ENCODE measurements at places on chromosomes 16 and 17.

DNA sequence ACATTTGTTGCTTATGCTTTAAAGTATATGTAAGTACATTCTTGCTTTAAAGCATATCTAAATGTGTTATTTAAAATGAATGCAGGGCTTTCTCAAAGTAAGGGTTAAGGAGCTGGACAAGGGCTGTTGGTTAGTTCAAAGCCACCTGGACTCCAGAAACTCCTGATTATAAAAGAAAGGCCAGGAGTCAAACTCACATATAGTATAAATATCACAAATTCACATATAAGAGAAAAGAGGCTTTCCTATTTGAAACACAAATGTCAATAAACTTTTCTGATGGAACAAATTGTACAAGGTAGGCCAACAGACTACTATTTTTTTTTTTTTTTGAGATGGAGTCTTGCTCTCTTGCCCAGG lies 84.5 kb upstream of the CORO6 start:
- DNase-seq: no peak

DNA sequence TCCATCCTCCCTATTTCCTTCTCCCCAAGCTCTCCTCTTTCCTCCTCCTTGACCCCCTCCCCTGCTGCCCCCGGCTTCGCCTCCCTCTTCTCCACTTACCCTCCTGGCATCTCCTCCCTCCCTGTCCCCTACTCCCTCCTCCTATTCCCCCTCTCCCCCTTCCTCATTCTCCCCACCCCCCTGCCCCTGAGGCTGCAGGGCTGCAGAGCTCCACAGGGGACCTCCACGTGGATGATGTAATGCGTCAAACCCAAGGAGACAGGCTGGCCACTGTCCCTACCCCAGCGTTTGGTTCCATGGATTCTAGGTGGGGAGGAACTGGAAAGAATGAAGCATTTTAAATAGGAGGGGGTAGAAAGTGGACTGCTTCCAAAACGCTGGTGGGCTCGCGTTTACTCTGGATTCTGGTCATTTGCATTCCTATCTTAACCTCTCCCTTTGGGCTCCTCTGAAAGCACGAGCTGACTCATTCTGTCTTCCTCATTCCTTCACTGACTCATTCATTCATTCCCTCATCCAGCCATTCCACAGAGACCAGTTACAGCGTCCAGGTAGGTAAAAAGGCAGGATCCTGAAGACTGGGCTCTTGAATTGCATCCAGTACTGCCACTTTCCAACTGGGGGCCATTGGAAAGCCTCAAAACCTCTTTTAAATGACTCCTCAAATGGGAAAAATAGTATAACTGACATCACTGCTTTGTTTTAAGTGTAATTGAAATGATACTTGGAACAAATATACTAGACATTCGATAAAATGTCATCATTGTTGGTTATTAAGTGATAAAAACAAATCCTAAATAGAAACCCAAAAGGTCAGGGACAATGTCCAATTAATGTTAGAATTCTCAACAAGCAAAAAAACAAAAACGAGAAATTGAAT lies 943 bp upstream of the COTL1 start:
- peak; percentile 18 for DNase-seq

GRCh38 chr17:59719526-59719925 lies 12.1 kb downstream of the VMP1 start:
- no peak for DNase-seq

- no peak for DNase-seq
Measured at GRCh38 chr17:57090560-57091185, 5.6 kb downstream of the AKAP1 start.

DNA sequence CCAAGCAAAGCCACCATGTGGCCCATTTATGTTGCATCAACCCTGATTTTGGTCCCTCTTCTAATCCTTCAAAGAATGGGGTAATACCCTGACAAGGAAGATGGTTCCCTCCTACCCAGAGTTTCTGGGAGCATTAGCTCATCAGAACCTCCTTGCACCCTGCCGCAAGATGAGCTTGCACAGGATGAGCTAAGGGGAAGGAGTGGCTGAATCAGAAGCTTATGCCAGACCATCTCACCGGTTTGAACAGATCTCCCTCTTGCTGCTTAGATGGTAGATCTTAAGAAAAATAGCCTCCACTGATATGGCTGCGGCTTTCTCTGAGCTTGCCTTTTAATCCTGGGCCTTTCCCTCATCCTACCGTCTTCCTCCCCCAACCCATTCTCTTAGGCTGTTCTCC lies 175.1 kb downstream of the SOX9 start:
- DNase-seq: no peak

- DNase-seq: no peak
Measured at GRCh38 chr17:56947741-56948140, 13.1 kb downstream of the COIL start.

- DNase-seq: no peak
Measured at GRCh38 chr17:34665150-34665806, 85.9 kb downstream of the TMEM132E start.

Data from natural killer cell (primary cell).